ENCODE measurements at places on chromosomes 4 and X.
A peak's percentile ranks its signal among the peaks of the same experiment; 100 is the strongest.

DNA sequence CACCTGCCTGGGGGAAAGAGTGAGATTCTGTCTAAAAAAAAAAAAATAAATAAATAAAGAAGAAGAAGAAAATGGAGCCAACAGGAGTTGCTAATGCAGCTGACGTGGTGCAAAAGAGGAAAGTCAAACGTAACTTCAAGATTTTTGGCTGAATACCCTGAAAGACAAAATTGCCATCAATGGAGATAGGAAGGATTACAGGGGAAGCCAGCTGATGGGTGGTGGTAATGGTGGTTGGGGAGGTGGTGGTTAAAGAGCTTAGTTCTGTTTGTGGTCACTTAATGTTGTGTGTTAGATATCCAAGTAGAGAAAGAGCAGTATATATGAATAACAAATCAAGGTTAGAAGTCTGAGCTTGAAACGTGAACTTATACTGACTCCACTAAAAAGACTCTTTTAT, 225.4 kb downstream of the ARHGAP24 start:
- DNase-seq: no peak

GRCh38 chr4:101345596-101346350, 1.6 kb downstream of the PPP3CA start:
- peak; percentile 62 for DNase-seq

- peak; percentile 32 for DNase-seq
These were observed 29.5 kb upstream of the IRF2 start for GRCh38 chr4:184503869-184504300.

DNA sequence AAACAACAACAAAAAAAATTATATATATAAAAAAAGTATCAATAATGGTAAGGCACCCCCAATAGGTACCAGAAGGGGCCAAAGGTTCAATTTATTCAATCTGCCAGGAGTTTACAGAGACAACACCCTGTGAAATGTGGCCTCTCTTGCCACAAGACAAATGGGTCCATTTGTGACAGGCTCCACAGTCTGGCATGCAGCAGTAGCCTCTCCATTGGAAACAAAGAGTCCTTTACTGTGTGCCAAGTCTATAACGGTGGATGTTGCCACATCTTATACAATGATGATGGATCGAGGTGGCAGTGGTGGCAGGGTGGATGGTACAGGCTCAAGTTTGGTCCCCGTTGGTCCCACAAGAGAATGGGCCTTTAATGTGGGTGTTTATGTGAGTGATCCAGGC, 70.1 kb upstream of the SH3RF1 start:
- no peak for DNase-seq

DNA sequence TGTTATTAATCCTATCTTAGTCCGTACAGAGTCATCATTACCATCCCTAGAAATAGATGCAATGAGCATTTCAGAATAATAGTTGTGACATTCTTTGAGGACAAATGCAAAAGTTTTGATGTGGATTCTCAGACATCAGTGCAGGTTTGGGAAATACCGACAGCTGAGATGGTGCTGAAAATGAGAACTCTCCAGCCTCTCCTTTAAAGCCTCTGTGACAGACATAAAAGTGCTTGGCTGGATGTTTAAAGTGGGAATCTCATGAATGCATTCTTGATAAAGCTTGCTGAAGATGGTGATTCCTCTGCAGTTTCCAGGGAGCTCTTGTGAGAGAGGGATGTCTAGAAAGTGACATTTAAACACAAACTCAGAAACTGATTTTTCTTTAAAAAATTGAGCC, 35.0 kb upstream of the SLC7A11 start:
- DNase-seq: no peak

DNA sequence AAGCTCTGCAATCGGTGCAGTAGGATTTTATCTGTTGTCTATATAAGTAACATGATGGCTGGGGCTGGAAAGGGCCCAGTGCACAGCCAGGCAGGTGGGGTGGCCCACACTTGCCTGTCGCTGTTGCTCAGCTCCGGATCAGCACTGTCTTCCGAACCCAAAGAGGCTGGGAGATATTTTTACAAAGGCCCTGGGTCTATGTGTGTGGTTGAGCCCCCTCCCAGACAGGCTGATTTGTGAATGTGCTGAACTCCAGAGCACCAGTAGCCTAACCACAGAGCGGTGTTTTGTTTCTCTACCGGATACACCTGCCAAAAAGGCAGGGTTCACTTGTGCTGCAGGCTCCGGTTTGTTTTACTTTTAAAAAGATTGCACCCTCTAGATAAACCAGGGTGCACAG, 33.5 kb upstream of the CHRNA9 start:
- DNase-seq: peak; percentile 46

- no peak for DNase-seq
These were observed 6.8 kb downstream of the C1QTNF7 start for GRCh38 chr4:15434676-15435075.

DNA sequence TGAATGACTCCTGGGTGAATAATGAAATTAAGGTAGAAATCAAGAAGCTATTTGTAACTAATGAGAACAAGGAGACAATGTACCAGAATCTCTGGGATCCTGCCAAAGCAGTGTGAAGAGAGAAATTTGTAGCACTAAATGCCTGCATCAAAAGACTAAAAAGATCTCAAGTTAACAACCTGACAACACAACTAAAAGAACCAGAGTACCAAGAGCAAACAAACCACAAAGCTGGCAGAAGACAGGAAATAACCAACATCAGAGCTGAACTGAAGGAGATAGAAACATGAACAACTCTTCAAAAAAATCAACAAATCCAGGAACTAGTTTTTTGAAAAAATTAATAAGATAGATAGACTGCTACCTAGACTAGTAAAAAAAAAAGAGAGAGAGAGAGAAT, 8.4 kb downstream of the CFAP299 start:
- no peak for DNase-seq

DNA sequence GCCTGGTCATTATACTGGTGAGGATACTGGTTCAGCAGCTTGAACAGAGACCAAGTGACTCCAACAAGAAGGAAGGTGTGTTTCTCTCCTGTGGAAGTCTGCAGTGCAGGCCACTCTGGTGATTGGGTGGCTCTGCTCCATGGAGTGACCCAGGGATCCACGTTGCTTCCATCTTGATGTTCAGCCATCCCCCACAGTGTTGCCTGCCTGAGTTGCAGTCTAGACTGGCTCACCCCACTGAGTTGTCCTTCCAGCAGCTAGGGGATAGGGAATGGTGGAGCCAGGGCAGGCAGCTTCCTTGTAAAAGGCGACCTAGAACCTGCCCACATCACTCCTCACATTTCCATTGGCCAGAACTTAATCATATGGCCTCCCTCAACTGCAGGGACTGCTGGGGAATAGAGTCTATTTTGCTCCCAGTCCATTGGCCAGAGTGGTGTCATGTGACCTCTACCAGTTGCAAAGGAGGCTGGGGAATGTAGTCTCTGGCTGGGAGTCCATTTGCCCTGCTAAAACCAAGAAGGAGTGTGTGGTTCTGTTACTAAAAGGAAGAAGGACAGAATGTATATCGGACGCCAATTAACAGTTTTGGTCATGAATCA, 8.0 kb downstream of the MAN2B2 start:
- no peak for DNase-seq

- DNase-seq: no peak
These were observed 22.8 kb downstream of the STAP1 start for GRCh38 chr4:67581208-67581857.

GRCh38 chr4:163776957-163777356, 282.5 kb downstream of the TMA16 start:
- DNase-seq: no peak

- no peak for DNase-seq
These were observed 72.3 kb downstream of the NR3C2 start for GRCh38 chr4:148369919-148370318.

DNA sequence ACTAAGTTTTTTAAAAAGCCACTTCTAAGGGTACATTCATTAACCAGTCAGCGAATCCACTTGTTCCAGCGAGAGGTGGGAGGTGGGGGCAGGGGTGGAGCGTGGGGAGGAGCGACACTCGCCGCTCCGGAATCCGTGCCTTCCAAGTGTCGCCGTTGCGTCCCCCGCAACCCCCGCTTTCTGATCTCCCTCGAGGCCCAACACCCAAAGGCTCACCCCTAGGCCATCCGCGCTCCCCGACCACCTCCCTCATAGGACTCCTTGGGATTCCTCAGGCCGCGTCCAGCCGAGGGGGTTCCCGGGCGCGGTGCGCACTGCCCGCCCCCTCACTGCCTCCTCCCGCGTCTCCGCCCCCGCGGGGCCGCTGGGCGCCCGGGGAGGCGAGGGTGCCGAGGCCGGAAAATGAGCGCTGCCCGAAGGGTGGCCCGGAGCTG, 108.1 kb upstream of the STOX2 start:
- peak; percentile 37 for DNase-seq

GRCh38 chrX:130139474-130140201, 26.0 kb downstream of the AIFM1 start:
- no peak for DNase-seq

- no peak for DNase-seq
These were observed 13.3 kb upstream of the AGA start for GRCh38 chr4:177455561-177455970.

DNA sequence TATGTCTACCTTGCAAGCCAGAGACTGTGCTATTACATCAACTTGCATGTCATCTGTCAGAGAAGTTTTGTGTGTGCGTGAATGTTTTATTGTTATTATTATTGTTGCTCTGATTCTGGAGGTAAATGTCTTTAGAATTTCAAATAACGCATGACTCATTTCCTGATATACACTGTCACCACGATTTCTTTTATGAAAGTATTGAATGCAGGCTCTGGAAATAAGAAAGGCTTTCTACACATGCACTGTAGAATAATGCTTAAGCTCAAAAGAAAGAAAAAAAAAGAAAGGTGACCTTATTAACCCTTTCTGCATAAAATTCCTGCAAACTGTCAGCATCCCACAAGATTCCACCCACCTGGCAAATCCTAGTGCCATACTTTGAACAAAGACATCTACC, 632.9 kb downstream of the ZNF674 start:
- no peak for DNase-seq

DNA sequence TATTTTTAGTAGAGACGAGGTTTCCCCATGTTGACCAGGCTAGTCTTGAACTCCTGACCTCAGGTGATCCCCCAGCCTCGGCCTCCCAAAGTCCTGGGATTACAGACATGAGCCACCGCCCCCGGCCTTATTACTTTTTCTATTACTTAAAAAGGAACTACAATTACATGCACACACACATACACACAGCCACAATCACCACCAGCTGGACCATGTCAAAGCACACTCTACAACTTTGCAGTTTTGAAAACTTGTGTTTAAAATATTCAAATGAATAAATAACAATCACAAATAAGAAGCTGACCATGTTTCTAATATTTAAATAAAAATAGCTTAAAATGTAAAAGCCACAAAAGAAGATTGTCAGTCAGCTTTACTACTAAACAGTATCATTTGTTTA, 23.4 kb downstream of the SLC10A7 start:
- DNase-seq: no peak

DNA sequence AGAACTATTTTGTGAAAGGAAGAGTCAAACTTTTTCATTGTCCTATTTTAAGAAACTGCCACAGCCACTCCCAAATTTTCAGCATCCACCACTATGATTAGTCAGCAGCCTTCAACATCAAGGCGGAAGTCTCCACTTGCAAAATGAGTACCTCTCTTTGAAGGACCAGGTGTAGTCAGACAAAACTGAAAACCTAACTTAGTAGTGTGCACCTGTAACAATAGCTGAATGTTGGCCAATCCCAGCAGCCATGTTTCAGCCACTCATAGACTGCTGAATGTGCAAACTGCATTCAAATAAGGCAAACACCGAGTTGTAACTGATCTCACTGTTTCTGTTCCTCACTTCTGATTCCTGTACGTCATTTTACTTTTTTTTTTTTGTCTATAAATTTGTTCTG, 341.1 kb downstream of the IL15 start:
- no peak for DNase-seq

DNA sequence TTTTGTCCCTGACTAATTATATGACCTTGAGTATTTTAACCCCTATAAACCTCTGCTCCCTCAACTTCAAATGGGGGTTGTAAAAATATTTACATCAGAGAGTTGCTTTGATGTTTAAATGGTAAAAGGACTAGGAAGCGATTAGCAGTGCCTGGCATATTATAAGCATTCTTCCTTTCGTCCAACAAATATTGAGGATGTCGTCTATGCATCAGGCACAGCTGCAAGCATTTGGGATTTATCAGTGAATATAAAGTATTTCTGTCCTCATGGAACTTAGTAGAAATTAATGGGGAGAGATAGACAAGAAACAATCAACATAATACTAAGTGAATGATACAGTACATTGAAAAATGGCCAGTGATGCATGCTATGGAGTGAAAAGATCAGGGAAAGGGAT, 115.5 kb upstream of the EDNRA start:
- DNase-seq: no peak

- no peak for DNase-seq
These were observed 26.6 kb upstream of the SNCA start for GRCh38 chr4:89863533-89863932.

- DNase-seq: no peak
These were observed 680.6 kb downstream of the IQCM start for GRCh38 chr4:149135062-149135461.
